ENCODE measurements at places on chromosomes 1 and 21.

DNA sequence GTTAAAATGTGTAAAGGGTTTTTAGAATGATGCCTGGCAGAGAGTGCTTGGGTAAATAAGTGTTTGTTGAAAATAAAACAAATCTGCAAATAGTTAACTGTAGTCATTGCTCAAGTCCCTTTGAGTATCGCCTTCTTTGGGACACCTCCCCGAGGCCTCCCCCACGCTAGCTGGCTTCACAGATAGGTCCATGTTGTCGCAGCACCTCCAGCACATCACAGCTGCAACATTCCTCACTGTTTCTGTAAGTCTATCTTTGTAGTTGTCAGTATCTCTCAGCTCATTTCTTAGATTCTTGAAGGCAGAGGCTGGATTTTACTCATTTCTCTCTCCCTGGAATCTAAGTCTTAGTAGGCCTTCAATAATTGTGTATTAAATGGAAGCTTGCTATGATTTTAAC lies 1.6 kb upstream of the STUM start:
- no peak for DNase-seq

DNA sequence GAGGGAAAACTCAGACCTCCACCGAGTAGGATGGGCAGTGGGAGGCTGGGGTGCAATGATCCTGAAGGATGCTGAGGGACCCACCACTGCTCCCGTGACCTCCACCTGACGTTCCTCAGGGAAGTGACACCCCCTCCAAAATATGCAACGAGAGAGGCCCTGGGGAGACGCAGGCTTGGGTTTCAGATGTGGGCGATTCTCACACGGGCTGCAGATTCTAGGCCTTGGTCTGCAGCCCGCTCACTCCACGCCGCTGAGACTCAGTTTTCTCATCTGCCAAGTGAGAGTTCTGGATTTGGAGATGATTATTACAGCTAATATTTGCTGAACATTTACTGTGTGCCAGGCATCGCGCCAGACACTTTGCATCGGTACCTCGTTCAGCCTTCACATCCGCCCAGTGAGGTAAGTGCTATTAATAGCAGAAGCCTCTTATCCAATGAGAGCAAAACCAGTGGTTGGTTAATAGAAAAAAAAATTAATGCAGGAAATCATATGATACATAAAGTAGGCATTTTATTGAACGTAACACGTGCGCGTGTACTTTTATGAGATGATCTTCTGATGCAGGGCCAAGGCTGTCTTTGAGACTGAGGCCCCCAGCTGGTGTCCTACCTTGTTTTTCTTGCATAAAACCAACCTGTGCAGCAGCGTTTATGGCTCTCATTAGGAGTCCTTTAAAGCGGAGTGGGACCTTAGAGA lies 102.0 kb upstream of the RUNX3 start:
- DNase-seq = no peak

- DNase-seq = no peak
These were observed 34.3 kb downstream of the SLC37A1 start for GRCh38 chr21:42547906-42548365.

DNA sequence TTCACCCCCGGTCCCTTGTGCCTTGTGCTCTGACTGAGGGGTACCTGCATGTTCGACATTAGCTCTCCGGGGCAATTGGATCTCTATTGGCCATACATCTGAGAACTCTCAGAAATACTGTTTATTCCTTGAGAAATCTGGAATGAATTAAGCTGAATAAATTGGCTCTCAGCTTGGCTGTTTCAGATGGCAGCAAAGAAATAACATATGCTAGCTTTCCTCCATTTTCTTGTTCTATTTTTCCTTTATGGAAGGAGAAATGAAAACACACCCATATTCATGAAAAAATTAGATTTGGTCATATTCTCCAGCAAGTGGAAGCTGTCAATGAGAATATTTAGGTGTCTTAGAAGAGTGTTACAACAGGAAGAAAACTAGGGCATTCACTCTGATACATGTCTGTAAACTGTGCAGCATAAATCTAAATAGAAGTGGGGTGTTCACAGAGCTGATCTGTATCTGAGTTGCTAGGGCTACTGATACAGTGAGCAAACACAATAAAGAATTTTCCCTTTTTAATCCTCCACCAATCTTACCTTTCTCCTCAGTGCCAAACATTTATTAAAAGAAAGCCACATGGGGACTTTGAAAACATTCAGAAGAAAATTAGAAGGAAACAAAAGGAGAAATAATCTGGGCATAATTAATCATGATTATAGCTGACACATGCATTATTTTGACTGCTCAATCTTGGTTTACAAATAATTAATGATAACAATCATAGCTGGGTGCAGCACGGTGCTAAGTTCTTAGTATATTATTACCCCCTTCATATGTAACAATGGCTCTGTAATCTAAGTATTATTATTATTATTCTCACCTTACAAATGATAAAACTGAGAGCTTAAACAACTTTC lies 671.9 kb upstream of the USP24 start:
- DNase-seq = no peak

DNA sequence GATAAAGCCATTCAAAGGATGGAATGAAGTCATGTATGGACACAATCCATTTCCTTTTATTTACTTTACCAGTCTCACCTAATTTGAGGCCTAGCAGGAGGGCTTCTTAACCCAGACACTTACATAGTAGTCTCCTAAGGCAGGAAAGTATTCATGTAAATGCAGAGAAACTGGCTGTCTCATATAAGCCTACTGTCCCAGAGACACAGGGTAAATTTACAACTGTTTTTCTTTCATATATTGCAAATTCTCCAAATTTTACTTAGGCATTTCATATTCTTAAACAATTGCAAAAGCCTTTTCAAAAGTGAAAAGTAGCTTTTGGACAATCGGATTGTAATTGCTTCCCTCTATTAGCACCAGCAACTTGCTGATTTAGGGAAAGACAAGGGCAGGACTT lies 29.9 kb downstream of the SPAG17 start:
- no peak for DNase-seq

DNA sequence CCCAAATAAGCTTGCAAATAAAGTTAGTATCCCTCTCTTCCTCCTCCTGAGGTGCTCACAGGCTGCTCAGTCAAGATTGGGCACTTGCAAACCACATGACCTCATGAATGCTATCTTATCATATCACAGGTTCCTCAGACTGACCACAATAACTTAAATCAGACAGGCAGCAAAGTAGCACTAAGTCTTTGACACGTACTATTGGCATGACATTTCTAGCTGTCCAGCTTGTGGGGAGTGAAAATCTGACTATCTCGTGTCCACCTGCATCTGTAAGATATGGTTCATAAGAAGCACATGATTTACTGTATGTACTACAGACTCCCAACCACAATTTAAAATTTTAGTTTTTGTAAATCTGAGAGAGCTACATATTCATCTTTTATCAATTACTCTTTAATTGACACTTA lies 58.0 kb upstream of the GFI1 start:
- no peak for DNase-seq

- DNase-seq = no peak
These were observed 54.9 kb upstream of the RUNX3 start for GRCh38 chr1:24984800-24985522.

DNA sequence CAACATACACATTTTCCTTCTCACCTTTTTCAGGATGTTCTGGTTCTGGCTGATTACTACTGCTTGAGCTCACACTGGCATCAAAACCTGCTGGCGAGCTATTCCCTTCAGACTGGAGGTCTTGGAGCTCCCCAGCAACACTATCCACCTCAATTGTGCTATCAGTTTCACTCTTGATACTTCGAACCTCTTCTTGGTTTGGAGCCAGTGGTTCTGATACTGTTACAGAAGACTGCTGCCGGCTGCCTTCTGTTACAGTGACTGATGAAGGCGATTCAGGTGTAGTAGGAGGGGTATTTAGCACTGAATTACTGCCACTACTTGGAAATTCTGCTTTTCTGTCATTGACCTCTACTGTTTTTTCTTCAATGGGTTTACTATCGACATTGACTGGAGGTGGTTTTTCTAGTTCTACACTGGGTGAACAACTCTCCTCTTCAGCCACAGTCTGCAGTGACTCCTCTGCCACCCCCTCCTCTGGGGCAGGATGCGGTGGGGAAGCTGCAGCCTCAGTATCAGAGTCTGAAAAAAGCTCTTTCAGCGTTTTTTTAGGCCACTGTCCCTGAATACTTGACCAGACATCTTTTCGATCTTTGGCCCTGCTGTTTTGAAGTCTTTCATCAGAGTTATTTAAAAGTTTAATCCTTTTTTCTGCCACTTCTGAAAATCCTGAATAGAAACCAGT lies 20.7 kb upstream of the RBM34 start:
- DNase-seq = no peak

DNA sequence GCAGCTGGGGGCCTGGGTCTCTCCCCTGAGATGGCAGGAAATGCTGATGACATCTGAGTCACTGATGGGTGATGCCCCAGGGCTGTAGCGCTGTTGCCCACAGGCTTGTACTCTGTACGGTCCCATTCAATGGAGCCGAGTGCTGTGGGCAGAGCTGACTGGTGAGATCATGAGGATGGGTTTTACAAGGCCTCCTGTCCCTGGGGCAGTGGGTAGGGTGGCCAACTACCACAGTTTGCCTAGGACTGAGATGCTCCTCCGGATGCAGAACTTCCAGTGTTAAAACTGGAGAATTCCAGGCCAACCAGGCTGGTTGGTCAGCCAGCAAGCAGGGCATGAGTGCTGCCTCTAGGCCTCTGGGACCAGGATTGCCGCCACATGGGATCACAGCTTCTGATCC lies 9.2 kb downstream of the PHLDA3 start:
- DNase-seq = no peak

GRCh38 chr1:31691446-31691845 lies 12.4 kb downstream of the COL16A1 start:
- DNase-seq = no peak

- DNase-seq = peak; percentile 11
These were observed 71.9 kb upstream of the ATP5PO start for GRCh38 chr21:33987461-33987860.

- no peak for DNase-seq
These were observed 41.3 kb upstream of the KCNE1 start for GRCh38 chr21:34553151-34553952.

GRCh38 chr1:58211869-58212268 lies 334.7 kb downstream of the OMA1 start:
- no peak for DNase-seq

GRCh38 chr1:20194224-20194623 lies 7.9 kb upstream of the PLA2G2C start:
- no peak for DNase-seq

DNA sequence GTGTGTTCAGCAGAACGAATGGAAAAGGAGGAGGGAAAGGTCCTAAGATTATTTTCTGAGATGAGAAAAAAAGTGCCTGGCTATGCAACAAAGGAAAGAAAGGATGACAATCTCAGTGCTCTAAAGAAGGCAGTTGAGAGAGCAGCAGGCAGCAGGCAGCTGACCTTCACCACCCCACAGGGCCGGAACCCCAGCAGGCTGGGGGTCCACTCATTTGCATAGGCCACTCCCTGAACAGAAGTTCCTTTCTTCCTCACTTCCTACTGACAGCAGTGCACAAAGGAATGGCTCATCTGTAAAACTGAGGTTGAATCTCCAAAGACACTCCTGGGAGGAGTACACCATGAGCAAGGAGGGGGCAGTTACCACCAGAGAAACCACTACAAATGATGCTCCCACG lies 41.4 kb upstream of the TNR start:
- no peak for DNase-seq

GRCh38 chr1:219220945-219221344 lies 47.3 kb downstream of the LYPLAL1 start:
- DNase-seq = no peak

- no peak for DNase-seq
These were observed 187.2 kb downstream of the FGGY start for GRCh38 chr1:59484096-59484495.

- DNase-seq = no peak
These were observed 36.7 kb downstream of the RTCA start for GRCh38 chr1:100302739-100303138.

GRCh38 chr1:94723463-94723862 lies 96.7 kb upstream of the SLC44A3 start:
- DNase-seq = no peak

DNA sequence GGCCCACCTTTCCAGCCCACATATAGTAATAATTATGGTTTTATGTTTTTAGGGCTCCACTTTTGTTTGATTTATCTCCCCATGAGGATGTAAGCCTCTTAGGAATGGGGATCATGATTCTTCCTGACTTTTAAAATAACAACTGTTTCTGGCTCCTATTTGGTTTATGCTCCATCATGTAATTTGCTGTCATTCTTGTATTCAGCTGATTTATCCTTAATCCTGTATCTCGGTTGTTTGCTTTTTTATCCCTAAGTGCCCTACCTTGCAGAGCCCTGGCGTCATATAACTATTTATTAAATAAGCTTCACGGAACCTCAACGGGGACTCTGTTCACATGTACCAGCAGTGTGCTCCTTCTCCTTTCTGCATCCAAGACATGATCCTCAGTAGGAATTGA lies 70.7 kb downstream of the RYR2 start:
- no peak for DNase-seq

DNA sequence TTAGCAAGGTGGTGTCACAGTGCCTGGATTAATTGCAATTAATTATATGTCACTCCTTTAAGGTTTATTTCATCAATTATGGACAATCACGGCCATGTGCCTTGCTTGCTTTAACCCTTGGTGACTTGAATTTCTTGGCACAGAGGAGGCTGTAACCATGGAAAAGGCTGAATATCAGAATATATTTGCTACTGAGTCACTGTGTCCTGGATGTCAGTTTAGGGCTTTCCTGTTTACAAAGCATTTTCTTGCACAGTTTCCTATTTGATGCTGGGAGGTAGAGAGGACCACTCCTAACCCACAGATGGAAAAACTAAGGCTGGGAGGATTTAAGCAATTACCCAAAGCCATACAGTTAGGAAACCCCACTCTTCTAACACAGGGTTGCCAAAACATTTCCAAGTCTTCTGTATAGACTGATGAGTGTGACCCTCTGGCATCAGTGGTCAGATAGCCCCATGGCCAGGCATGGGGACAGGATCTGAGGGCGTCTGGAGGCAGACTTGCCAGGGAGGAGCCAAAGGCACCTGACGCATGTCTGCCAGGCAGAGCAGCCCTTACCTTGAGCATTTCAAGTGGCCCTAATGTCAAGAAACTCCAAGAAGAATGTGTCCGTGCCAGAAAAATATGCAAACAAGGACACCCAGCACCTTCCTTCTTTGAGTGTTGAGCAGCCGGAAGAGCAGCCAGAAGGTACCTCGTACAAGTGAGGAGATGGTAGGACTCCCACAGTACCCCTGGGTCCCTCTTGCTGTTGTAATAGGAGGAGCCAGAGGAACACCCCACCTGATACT lies 34.4 kb downstream of the KCNN3 start:
- no peak for DNase-seq

DNA sequence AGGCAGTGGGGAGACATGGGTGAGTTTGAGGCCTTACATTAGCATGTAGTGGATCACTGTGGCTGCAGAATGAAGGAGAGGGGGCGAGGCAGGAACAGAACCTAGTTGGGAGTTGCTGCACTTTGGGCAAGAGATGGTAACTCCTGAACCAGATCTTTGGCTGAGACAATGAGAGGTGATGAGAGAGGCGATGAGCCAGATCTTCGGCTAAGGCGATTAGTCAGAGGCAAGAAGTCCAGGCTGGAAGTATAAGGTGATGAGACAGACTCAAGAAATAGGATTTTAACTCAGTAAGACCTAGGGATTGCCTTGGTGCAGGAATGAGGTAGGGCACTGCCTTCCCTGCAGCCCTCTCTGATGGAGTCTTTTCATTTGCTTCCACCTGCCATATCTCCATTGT lies 9.1 kb upstream of the ARTN start:
- no peak for DNase-seq

GRCh38 chr1:58597076-58597475 lies 20.0 kb upstream of the TACSTD2 start:
- DNase-seq = no peak

Data from RWPE2 (cell line).